ENCODE measurements at places on chromosomes 1 and 21. TPM values are rescaled to one million over a fixed set of nuclear protein-coding genes. Genes with fewer than 3 reads are reported as not detected.

DNA sequence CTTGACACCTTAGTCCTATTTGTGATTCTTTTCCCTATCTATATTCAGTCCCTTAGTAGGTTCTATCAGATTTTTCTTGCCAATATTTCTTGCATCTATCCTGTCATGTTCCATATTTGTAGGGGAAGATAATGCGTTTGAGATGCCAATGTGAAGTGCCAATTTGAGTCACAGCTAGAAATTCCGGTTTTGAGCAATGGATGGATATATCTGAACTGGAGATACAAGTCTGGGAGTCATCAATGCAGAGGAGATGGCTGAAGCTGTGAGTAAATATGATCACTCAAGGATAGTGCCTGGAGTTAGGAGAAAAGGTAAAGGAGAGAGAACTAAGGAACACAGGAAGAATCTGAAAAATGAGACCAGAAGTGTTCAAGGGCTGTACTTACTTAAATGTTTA lies 93.8 kb downstream of the COQ8A start:
- no peak for DNase-seq

ANKRD65 gene
- not detected for total RNA-seq

- DNase-seq: no peak
These were observed 167.0 kb downstream of the ADSS2 start for GRCh38 chr1:244284641-244285156.

AMY1C gene
- total RNA-seq: not detected

Data from natural killer cell (primary cell).